ENCODE measurements at places on chromosomes 5 and 9. TPM values are rescaled to one million over a fixed set of nuclear protein-coding genes. Genes with fewer than 3 reads are reported as not detected.

The IFNB1 gene
- total RNA-seq, result not detected

The ZCCHC10 gene
- 18.4 TPM for total RNA-seq

The C9orf78 gene
- total RNA-seq, result 67.2 TPM

The CTXN3 gene
- total RNA-seq, result not detected

The SPAAR gene
- 6.3 TPM for total RNA-seq

The PCDHB14 gene
- 4.3 TPM for total RNA-seq

The SLC36A3 gene
- not detected for total RNA-seq

The ABCA2 gene
- total RNA-seq, result 28.5 TPM

The CARD9 gene
- 0.15 TPM for total RNA-seq

The SPINK13 gene
- total RNA-seq, result not detected

The GHR gene
- 10.9 TPM for total RNA-seq

The CCL28 gene
- 0.30 TPM for total RNA-seq

The SPACA9 gene
- 17.1 TPM for total RNA-seq

The GRM6 gene
- total RNA-seq, result not detected

The ZDHHC11 gene
- 16.2 TPM for total RNA-seq

The ELOVL7 gene
- 1.5 TPM for total RNA-seq

The GPX8 gene
- total RNA-seq, result 17.5 TPM

The PTGDS gene
- 2,426 TPM for total RNA-seq

The CYLC2 gene
- total RNA-seq, result not detected

The AGXT2 gene
- not detected for total RNA-seq

The LCN9 gene
- not detected for total RNA-seq

The MLANA gene
- total RNA-seq, result not detected

The AQP7 gene
- 58.4 TPM for total RNA-seq

The OR1L4 gene
- total RNA-seq, result not detected

The ARID3C gene
- total RNA-seq, result not detected

The WNT8A gene
- total RNA-seq, result not detected

The C1QTNF3 gene
- 1.2 TPM for total RNA-seq

The PCDHA13 gene
- 0.39 TPM for total RNA-seq

The ADAMTS12 gene
- 1.7 TPM for total RNA-seq

The PAPPA gene
- total RNA-seq, result 5.7 TPM

The CAMLG gene
- total RNA-seq, result 18.2 TPM

The SCGB3A2 gene
- total RNA-seq, result not detected

The NUP214 gene
- total RNA-seq, result 31.6 TPM

The GRXCR2 gene
- 0.24 TPM for total RNA-seq

The SPATA31C1 gene
- not detected for total RNA-seq

The ARRDC3 gene
- 11.2 TPM for total RNA-seq

The NOXA1 gene
- total RNA-seq, result 0.94 TPM

The FOXD4L3 gene
- total RNA-seq, result not detected

The IFNK gene
- total RNA-seq, result not detected

The FGF18 gene
- total RNA-seq, result 2.2 TPM

The NRG2 gene
- total RNA-seq, result 1.8 TPM

Measured in right atrium auricular region (tissue), 2 donors.